ENCODE measurements at places on chromosomes 7 and 10.

GRCh38 chr7:116236020-116236630 is 25.8 kb downstream of the TES start:
- DNase-seq = peak; percentile 44

DNA sequence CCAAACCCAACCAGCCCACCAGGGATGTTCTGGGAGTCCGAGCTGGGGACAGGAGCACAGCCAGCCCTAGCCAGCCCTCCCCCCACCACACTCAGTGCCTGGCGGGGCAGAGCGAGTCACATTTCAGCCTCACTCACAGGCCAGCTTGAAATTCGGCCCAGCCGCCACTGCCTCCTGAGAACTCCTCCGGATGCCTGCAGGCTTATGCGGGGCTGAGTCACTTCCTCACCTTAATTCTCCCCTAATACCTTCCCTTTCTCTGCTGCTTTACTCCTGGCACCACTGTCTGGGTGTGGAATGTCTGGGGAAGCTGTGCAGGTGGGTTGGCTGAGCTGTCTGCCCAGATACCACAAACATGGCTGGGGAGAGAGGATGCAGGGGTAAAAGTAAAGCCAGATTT is 22.6 kb upstream of the DLG5 start:
- peak; percentile 51 for DNase-seq

GRCh38 chr7:137909042-137909441 is 62.3 kb upstream of the DGKI start:
- DNase-seq = no peak

DNA sequence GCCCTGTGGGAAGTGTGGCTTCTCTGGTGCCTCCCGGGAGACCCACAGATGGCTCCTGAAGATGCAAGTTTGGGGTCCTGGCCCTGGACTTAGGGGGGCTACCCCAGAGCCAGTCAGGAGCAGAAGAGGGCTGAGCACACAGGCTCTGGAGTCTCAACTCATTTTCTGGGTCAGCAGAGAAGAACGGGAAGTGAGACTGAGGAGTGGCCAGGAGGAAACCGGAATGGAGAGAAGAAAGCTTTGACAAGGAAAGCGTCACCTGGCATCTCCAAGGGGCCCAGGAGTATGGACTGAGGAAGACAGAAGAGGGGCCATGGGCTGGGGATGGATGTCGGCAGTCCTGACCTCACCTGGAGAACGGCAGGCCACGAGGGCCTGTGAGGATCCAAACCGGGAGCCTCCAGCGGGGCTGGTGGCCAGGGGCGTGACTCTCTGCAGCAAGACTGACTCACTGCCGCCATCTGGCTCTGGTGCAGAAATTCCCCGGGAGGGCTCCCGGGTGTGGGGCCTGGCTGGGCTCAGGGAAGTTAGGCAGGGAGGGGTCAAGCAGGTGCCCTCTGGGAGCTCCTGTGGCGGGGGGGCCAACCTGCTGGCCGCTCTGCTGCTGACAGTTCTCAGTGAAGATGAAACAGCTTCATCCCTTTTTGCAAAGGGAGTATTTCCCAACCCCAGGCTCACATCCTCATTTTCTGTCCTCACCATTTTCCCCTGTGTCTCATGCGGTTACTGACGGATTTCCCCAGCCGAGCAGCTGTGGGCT is 23.6 kb downstream of the DAGLB start:
- no peak for DNase-seq

DNA sequence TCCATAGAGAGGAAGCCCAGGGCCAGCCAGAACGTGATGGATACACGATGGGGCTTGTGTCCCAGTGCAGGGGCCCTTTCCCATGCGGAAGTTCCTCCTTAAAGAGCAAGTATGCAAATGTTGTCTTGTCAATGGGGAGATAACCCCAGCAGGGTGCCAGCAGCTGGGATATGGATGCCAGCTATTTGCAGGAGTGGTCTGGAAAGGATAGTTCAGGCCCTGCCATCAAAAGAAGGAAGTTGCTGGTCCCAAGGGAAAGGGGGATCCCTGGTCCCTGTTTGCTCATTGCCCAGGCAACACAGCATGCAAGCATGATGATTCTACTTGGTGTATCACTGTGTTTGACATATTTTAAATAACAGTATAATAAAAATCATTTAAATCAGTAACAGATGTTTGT is 73.1 kb upstream of the HECW1 start:
- peak; percentile 24 for DNase-seq

- no peak for DNase-seq
These were observed 19.9 kb downstream of the SLC35G1 start for GRCh38 chr10:93913706-93914105.

- DNase-seq = no peak
These were observed 1.8 kb downstream of the ZNF862 start for GRCh38 chr7:149839933-149840332.

DNA sequence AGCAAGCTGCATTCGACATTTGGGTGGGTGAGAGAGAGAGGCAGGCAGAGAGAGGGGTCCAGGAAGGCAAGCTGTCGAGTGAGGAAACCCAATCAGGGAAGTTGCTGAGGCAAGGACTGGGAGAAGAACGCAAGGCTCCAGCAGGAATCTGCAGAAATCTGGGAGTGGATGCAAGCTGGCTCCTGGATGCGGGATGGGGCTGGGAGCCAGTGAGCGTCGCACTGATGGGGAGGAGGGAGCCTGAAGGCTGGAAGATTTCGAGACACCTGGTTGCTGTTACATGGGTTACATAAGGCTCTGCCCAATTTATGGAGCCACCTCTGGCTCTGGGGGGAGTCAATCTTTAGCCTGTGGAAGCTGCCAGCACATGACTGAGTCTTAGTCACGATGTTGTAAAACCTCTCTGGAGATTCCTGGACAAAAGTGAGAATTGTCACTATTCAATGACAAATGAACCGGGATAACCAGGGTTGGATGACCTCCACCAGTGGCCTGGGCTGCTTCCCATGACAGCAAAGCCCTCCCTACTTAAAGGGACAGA is 51.1 kb upstream of the ADRB1 start:
- no peak for DNase-seq

- DNase-seq = no peak
These were observed 15.8 kb upstream of the OPALIN start for GRCh38 chr10:96374639-96374984.

DNA sequence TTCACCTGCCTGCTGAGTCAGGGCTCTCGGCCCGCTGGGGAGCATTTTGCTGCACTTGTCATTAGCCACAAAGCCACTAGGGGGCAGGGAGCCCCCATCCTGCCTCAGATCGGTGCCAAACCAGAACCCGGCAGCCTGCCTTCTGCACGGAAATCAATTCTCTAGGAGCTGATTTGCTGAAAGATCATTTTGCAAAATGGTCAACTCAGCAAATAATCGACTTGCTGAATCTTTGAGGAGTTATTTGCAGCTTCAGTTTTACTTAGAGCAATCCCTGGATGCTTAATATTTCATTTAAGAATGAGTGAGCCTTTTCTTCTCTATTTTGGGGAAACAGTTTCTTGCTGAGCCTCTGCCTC is 1.7 kb upstream of the GIMAP8 start:
- DNase-seq = peak; percentile 18

GRCh38 chr10:93462881-93463280 is 19.3 kb downstream of the MYOF start:
- peak; percentile 70 for DNase-seq

DNA sequence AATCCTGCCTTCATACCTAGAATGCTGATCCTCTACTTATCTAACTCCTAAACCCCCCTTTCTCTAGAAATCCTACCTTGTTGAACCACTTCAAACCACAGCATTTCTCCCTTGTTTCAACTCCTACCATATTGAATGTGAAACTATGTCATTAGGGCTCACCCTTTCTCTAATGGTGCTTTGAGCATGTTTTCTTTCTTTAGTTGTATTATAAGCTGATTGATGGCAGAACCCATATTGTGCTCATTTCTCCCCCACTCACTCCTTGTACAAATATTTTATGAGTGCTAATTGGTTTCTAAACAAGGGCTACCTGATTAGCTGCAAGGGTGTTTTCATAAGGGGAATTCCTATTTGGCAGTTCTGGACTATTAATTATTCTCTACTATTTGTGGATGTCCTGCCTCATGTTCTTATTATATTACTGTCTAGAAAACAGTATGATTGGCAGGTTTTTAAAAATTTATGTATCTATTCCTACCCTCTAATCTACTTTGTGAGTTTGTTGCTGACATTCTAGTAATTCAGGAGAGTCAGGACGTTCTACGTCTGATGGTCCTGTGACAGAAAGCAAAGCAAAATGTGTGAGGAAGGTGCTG is 765.8 kb downstream of the KCNMA1 start:
- no peak for DNase-seq

- DNase-seq = no peak
These were observed 34.4 kb downstream of the DLG5 start for GRCh38 chr10:77892021-77892739.

DNA sequence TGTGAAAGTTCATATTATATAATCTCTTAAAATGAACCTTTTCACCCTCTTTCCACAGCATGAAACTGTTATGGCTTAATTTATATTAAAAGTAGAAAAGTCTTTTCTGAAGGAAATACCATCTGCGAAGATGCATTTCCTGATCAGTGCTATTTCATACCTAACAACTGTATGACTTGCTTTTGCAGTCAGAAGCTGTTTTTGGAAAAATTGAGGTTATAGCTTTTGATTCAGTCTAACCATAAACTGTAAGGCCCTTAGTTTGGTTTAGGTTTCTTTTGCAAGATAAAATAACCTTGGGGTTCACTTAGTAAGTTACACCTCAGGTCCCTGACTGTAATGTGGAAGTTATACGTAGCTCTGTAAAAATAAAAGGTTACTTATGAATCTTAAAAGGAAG is 22.7 kb upstream of the PARP12 start:
- DNase-seq = no peak

GRCh38 chr10:117217196-117217761 is 20.0 kb downstream of the KCNK18 start:
- DNase-seq = no peak

- no peak for DNase-seq
These were observed 7.2 kb downstream of the RBM17 start for GRCh38 chr10:6095810-6096570.

DNA sequence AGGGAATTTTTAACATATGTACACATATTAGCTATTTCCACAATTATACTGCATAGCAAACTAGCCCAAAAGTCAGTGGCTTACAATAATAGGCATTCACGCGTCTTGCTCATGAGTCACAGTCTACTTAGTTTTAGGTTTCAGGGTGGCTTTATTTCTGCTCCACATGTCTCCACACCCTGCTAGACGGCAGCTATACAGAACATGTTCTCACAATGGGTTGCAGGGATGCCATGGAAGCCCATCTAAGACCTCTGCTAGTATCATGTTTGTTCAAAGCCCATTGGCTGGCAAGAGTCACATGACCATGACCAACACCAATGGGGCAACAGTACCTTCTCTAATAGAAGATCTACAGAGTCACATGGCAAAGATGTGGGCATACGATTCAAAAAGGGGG is 96.3 kb upstream of the NEBL start:
- DNase-seq = no peak

DNA sequence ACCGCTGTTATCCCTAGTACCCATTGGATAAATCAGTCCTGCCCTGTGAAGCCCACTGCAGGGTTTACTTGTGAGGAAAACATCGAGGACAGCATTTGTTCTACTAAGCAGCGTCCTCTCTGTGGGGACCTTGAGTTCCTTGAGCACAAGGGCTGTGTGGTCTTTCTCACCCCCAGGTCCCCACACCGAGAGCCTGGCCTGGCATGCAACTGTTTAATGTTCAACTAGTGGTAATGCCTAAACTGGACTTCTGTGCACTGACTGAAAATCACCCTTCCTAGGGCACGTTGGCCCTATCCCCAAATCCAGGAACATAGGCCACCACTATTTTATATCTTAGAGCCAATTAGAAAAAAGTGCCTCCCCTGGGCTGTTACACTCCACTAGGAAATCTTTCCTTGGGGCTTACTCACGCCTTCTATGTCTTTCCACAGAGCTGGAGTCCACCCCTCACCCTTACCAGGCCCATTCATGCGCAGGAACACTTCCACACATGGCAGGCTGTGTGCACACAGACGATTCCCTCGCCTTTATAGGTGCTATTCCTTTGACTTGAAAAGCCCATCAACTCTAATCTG is 1.7 kb upstream of the TMEM213 start:
- DNase-seq = no peak

- DNase-seq = no peak
These were observed 14.6 kb downstream of the PALS2 start for GRCh38 chr7:24587853-24588252.

GRCh38 chr10:110643653-110644597 is at the start of gene RBM20:
TSS of gene RBM20 (plus strand) at chr10:110644336. CDS start at chr10:110644455, 119 bp downstream.
- DNase-seq = no peak

- DNase-seq = no peak
These were observed 300.5 kb downstream of the C7orf25 start for GRCh38 chr7:42611289-42611928.

GRCh38 chr10:9004736-9005135 is 950.2 kb downstream of the GATA3 start:
- no peak for DNase-seq

DNA sequence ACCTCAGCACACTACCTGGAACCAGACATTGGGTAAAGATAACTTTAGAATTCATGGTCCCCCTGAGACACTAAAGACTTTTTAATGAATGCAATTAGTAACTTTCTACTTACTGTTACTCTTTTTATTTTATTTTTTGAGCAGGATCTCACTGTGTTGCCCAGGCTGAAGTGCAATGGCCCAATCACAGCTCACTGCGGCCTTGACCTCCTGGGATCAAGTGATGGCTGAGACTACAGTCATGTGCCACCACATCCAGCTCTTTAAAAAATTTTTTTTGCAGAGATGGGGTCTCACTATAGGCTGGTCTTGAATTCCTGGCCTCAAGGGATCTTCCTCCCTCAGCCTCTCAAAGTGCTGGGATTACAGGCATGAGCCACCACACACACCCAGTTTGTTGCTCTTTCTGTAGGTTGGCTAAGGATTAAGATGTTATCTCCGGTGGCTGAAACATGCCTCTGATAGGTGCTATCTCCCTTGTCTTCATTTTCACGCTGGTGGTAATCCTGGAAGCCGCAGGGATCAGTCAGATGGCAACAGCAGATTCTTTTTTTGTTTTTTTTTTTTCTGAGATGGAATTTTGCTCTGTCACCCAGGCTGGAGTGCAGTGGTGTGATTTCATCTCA is 128.3 kb downstream of the TCF7L2 start:
- DNase-seq = no peak

- DNase-seq = peak; percentile 40
These were observed 261.0 kb upstream of the MKLN1 start for GRCh38 chr7:131066635-131067034.
